ENCODE measurements at places on chromosomes 2 and 18.

DNA sequence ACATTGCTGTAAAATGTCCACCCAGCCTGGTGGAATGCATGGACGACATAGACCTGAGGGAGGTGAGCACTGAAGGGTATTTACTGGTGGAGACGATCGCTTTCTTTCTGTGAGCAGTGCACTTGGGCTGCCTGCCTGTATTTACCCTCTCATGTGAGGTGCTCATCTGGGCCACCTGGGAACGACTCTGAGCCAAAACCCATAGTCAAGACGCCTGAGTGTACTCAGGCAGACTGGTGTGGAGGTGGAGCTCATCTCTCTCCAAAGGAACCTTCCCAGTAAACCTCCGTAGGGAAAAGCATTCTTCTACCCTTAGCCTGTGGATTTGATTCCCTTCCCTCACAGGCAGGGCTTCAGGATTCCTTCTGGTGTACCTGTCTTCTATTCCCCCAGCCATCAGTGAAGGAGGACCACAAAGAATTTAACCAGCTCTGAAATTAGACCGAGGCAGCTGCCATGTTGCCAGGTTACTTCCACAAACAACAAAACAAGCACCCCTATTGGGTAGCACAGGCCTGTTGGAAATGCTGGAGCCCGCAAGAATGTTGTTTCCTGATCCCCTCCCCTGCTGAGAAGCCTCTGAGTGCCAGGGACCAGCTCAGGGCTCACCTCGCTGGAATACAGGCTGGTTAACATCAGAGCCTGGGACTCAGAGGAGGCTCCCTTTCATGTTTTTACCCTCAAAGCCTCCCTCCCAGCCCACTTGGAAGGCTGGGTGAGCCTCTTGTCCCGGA, 47.5 kb upstream of the TXNDC2 start:
- DNase-seq, result no peak

DNA sequence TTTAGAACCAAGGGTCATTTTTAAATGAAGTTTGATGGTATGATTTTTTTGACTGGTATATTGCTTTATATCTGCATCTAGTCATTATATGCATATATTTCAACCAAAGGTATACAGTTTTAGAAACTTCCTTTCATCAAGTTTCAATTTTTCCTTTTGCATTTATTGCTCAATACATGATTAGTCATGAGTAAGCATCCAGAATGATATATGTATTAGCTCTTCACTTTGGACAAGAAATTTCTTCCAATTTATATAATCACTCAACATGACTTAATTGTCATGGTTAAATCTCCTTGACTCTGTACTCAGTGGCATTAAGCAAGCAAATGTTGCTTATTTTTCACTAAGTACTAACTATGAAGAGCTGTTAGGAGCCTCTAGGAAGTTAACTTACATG, 123.6 kb downstream of the PLCL1 start:
- no peak for DNase-seq

DNA sequence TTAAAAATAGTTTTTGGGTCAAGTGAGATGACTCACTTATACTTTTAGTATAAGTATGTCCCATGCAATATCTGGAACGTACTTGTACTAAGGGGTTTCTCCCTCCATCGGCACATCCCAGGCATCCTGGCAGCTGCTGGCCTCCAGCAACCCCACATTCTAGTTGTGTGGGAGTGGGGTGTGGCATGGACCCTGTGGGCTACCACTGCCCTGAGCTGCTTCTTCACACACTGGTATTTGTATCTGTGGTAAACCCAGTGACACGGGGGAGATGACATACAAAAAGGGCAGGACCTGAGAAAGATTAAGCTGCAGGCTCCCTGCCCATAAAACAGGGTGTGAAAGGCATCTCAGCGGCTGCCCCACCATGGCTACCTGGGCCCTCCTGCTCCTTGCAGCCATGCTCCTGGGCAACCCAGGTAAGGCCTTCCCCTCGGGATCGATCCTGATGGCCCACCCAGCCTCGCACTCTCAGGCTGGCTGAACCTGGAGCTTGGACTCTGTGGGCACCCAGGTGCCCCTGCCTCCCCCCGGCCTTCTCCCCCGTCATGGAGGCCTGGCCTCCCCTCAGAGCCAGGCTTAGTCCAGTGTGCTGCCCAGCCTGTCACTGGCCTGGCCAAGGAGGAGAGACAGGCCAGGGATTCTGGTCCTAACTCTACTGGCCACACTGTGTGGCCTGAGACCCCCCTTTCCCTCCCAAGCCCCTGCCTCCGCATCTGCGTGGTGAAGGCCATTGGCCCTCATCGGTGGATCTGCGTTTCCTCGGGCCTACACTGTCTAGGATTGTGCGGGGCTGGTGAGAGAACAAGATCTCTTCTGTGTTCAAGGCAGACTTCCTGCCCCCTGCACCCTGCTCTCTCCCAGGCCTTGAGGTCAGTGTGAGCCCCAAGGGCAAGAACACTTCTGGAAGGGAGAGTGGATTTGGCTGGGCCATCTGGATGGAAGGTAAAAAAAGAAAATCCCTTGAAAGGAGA, at the start of gene GNLY:
Gene GNLY (plus strand): TSS at position 307 of the 974 bp plus-strand sequence. CDS start 61 bp downstream, at position 368.
- no peak for DNase-seq

- no peak for DNase-seq
These were observed 54.4 kb upstream of the SOS1 start for GRCh38 chr2:39175026-39175812.

- DNase-seq, result no peak
These were observed 46.9 kb downstream of the EMILIN2 start for GRCh38 chr18:2893676-2894075.

DNA sequence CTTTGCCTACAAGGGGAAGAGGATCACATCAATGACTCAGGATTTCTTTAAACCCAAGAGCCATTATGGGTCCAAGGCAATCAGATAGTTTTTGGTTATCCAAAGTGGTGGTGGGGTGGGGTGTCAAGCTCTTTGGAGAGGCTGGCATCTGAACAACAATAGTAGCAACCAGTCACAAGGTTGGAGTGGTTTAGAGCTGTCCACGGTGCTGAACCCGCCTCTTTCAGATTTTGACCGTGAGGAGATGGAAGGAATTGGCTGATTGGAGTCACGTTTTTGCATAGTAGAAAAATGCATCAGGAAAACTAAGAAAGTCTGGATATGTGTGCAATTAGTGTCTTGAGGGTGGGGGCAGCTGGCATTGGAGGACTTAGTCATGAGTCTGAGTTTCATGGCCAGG, 159.9 kb downstream of the LOXHD1 start:
- no peak for DNase-seq

GRCh38 chr2:135744760-135745314, 3.2 kb downstream of the UBXN4 start:
- DNase-seq, result peak; percentile 51

DNA sequence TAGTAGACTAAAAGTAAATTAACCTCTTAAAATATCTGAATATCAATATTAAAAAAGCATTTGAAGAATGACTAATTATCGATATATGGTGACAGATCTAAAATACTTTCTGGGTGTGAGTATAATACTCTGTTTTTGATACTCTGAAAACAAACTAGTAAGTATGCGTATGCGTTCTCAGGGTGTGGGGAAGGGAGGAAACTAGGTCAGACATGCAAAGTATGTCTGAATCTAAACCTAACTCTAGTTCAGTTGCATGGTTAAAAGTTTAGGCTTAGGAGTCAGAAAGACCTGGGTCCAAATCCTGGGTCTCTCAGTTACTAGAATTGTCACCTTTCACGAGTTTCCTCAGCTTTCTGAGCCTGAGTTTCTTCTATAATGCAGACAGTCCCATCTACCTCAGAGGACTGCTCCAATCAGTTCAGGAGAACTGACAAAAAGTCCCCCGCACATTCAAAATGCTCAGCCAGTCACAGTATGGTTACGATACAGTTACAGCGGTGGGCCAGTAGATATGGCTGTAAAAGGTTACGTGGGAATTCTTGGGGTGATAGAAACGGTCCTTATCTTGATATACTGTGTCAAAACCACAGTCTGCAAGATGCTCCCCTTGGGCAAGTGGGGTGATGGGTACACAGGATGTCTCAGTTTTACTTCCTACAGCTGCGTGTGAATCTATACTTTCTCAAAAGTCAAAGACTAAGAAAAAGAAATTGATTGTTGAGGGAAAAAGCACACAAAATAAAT, 29.2 kb downstream of the UNC50 start:
- DNase-seq, result no peak

DNA sequence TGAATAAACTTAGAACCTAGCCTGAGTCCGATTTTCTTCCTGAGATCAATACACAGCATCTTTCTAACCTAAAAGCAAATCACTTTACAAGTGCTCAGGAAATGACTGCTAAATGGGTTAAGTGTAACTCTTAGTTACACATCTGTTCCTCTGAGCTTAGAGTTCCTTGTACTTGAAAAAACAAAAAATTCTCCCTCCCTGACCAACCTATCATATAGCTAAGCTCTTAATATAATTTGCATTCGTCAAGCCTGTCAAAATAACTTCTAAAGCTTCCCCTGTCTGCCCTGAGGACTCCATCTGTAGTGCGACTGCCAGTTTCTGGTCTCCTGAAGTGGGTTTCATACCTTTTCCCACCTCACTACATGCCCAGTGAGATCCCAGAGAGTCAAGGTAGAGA, 190.4 kb downstream of the NCK2 start:
- DNase-seq, result no peak

DNA sequence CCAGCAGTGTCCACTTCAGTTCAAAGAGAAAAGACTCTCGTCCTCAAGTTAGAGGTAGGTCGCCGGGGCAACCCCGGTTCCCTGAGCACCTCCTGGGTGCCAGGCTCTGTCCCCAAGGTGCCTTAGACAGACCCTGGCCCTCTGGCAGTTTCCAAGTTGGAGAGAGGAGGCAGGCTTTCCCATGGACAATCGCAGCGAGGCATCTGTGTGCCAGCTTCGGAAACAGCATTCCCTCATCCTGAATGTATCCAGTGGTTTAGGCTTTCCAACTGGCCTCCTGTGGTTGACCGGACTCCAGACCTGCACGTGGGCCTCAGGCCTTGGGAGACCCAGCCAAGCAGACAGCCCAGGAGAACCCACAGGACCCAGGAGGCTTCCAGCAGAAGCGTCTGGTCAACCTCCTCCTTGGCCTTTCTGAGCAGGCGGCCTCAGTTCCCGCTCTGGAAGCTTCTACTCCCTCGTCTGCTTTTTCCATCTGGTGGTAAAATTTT, 70.3 kb downstream of the KCNF1 start:
- no peak for DNase-seq

GRCh38 chr18:32072321-32072720, 19.4 kb upstream of the RNF138 start:
- no peak for DNase-seq

GRCh38 chr2:99688699-99689098, 198.9 kb upstream of the REV1 start:
- DNase-seq, result no peak

DNA sequence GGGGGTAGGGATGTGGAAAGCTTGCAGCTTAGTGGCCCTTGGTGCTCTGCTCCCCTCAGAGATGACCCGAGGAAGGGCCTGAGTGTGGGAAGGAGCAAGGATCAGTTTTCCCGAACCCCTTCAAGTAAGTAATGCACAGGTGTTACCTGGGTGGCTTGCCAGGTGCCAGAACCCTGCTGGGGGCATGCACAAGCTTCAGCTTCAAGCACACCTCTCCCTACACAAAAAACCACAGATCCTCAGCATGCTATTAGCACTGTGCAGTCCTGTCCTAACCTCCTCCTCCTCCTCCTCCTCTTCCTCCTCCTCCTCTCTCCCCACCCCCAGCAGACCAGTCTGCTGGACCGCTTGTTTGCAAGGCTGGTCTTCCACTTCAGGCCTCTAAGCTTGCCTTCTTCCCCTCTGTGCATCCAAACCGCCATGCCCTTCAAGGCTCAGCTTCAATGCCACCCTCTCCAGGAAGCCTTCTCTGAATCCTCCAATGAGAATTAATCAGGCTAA, 114.8 kb downstream of the ACAA2 start:
- DNase-seq, result no peak

DNA sequence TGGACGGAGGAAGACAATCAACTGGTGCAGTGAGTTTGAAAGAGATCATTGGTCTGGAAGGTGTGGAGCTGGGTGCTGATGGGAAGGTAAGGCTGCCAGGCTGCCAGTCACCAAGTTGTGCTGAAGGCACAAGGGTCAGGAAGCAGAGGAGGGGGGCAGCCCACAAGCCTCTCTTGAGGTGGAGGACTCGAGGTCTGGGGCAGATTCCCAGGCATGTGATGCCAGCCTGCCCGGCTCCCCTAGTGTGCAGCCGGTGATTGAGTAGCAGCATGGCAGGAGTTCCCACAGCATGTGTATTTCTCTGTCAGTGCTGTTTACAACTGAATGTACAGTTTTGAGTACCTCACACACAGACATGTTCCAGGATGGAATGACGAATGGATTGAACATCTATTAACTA, 99.3 kb downstream of the CABLES1 start:
- no peak for DNase-seq

- peak; percentile 7 for DNase-seq
These were observed 489.9 kb downstream of the NYAP2 start for GRCh38 chr2:225889452-225889851.

DNA sequence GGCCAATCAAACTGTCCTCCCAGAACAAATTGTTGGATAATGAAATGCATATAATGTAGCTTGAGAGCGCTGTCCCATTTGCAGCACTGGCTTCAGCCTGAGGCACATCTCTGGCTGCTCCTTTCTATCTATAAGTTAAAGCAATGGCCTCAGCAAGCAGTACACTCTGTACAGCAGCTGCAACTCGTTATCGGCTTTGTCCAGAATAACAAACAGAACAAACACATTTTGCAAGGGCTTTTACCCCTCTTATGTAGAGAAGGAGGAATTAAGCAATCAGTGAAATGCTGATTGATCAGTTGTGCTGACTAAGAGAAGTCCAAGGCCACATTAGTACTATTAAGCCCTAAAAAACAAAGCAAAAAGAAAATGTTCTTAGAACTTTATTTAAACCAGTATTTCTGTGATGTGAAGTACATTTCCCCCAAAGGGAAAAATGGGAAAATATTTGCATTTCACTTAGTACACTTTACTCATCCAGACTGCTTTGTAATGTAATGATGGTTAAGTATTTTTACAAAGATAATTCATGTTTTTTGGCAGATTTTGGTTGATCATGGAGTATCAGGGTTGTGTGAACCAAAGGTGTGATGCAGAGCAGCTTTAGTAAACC, 15.0 kb upstream of the CPS1 start:
- DNase-seq, result peak; percentile 45

GRCh38 chr2:179354739-179355537, 90.3 kb upstream of the SESTD1 start:
- no peak for DNase-seq

- no peak for DNase-seq
These were observed 83.6 kb upstream of the BCL2L11 start for GRCh38 chr2:111037128-111037527.

DNA sequence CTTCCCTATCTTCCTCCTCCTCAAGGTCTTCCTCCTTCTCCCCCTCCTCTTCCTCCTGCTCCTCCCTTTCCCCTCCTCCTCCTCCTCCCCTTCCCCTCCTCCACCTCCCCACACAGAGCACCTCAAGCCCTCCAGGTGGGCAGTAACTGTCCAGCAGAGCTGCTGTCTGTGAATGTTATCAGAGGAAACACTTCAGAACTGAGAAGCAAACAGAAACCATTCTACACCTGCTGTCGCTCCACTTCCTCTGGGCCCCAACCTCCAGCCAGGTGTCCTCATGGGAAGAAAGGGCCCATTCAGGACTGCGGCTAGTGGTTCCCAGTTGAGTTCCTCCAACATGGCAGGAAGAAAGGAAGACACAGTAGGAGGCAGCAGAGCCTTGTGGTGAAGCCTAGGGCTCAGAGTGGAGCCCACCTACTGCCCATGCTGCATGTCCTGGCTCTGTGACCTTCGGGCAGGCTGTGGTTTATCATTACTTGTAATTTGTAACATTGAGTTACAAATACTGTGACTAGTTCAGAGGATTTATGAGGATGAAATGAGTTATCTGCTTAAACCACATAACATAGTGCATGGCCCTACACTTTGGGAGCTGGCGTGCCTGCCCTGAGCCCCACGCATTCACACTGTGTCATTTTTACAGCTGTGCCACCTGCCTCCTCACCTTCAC, 165.9 kb upstream of the ID2 start:
- no peak for DNase-seq

GRCh38 chr18:44876024-44876423, 195.3 kb downstream of the SETBP1 start:
- DNase-seq, result no peak
